Dorsolateral prefrontal cortex (tissue), 122 donors: ENCODE measurements at places on chromosomes 2 and 18.

- DNase-seq = no peak
Measured at GRCh38 chr2:237626813-237627440, 460 bp upstream of the LRRFIP1 start.

GRCh38 chr18:2121224-2121623 lies 450.1 kb downstream of the METTL4 start:
- no peak for DNase-seq

DNA sequence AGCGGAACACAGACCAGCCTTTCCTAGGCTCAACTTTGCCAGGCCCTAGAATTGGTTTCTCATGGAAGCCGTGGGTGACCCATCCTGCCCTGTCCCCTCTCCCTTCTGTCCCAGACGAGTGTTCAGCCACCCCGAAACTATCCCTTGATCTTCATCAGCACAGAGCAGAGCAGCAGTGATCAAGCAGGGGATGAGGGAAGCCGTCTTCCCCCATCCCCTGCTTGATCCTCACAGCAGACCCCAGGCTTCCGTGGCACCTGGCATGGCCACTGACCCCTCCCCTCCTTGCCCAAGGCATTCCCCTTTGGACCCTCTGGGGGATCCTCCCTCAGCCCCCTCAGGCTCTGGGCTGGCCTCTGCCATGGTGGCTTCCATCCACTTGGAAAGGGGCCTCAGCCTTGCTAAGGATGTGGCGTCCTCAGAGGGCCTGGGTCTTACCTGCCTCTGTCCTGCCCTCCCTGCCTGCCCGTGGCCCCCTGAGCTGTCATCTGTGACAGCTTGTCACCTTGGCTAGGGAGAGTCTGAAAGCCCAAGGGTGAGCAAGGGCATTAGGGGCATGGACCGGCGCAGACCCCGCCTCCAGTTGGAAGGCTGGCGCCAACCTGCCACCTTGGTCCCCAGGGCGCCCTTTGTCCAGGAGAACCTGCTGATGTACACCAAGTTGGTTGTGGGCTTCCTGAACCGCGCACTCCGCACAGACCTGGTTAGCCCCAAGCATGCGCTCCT lies 10.4 kb upstream of the CCDC74A start:
- DNase-seq = no peak

DNA sequence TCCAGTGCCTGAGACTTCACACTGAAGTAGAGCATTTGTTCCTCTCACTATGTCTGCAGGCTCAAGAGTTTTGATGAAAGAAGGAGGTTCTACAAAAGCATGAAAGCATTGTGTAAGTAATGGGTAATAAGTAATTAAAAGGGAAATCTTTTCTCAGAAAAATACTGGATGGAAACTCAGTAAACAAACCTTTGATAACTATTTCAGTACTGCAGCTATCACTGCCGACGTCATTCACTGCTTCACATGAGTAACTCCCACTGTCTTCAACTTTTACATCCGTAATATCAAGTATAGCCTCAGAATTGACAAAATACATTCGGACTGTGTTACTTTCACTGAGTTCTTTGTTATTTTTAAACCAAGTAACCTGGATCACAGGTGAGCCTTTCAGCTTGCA lies 72.7 kb downstream of the TTN start:
- no peak for DNase-seq

- no peak for DNase-seq
Measured at GRCh38 chr2:8534729-8535468, 147.0 kb upstream of the ID2 start.

- DNase-seq = no peak
Measured at GRCh38 chr2:20868377-20868776, 45.5 kb upstream of the LDAH start.

GRCh38 chr18:6374935-6375529 lies 39.7 kb downstream of the L3MBTL4 start:
- DNase-seq = no peak

GRCh38 chr2:104658144-104658835 lies 195.6 kb upstream of the POU3F3 start:
- DNase-seq = peak; percentile 52

- no peak for DNase-seq
Measured at GRCh38 chr2:134240061-134240460, 13.8 kb upstream of the MGAT5 start.

DNA sequence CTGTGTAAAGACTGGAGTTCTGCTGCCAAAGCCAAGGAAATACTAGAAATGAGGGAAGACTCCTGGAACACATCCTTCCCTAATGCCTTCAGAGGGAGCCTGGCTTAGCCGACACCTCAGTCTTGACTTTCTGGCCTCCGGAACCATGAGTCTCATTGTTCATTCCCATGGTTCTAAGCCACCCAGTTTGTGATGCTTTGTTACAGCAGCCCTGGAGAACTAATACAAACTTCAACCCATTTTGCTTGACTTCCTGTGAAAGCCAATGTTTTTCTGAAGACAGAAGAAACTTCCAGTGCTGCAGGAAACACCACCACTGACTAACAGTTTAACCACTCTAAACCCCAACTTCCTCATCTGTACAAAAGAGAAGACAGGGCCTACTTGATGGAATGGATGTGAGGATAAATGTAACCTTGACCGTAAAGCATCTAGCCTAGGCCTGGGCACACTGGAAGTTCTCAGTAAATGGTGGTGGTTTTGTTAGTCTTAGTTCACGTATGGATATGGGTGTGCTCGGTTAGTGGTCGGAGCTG lies 85.9 kb upstream of the RFX8 start:
- DNase-seq = no peak
